ENCODE measurements at places on chromosomes 5 and 9.

- no peak for DNase-seq
Observed at GRCh38 chr9:93681269-93682154, 105.1 kb downstream of the PHF2 start.

DNA sequence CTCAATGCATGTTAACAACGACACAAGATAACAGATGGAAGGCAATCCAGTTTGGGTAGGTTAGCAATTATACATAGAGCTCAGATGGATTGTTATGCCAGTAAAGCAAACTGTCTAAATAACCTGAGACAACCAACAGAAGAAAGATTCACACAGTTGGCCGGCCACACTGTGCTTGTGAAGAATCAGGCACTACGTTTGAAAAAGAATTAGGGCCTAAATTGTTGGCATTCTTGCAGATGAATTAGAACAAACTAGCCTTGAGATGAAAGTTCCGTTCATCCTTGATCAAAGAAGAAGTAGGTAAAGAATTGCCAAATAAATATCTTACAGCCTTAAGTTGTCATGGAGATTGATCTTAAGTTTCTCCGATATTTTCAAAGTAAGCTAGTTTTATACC is 210.6 kb downstream of the CDH18 start:
- no peak for DNase-seq

DNA sequence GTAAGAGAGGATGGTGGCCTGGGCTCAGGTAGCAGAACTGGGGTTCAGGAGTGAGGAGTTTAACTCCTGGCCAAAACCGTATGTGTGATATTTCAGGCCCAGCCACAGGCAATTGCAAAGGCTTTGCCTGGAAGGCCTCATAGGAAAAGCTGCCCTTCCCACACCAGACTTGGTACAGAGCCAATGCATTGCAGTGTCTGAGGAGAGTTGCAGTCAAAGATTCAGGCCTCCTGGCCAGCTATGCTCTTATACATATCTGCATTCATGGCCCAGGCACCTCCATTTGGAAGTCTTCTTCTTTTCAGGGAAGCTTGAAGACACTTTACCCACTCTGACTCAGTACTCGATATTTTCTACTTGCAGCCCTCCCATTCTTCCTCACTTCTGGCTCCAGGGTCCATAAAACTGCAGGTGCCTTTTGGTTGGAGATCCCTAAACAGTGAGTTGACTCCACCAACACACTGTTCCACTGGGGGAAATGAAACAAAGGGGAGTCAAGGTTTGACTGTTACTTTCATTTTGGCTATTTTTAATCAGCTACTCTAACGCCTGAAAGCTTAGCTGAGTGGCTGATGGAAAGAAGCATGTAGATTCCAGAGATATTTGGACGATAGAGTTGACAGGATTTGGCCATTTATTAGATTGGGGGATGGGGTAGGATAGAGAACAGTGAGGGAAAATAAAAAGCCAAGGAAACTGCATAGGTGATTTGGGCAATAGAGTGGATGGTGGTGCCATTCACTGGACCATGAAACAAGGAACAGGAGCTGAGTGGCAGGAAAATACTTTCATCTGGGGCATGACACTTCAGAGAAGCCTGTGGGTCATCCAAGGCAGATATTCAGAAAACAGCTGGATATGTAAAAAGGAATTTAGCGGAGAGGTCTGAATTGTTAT is 30.6 kb upstream of the IL33 start:
- DNase-seq = no peak

GRCh38 chr9:121196389-121196788 is 5.3 kb downstream of the RAB14 start:
- DNase-seq = no peak

DNA sequence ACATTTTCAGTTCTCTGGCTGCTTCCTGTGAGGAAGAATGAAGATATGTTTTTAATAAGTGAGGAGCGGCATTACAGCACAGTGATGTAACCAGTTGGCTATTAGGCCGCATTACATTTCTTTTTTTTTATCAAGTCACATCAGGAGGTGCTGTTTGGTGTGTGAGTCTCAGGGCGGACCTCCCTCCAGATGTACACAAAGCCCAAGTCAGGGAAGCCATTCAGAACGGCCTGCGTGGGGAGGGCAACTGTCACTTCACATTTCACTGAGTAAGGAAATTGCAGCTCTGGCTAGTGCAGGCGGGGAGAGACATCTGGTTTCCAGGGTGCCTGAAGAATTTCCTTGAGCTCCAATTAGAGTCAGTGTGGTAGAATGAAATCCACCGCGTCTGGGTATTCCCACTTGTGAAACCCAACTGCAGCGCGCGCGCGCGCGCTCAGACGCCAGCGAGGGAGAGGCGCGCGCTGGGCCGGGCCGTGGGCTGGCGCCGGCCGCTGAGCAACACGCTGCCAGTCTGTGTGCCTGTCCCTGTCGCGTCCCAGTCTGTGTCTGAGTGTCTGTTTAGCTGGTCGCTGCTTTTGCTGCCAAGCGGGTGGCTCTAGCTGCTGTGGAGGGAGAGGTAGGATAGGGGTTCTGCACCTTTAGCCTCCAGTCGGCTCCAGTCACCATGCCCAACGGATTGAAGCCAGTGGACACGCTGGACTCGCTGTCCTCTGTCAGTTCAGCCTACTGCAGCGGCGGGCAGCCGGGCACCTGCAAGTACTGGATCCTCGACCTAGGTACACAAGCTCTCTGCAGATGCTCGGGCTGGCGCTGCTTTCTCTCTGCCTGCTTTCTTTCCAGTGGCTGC is 140.8 kb upstream of the OTULINL start:
- no peak for DNase-seq

GRCh38 chr5:32680183-32680582 is 30.9 kb upstream of the NPR3 start:
- no peak for DNase-seq

DNA sequence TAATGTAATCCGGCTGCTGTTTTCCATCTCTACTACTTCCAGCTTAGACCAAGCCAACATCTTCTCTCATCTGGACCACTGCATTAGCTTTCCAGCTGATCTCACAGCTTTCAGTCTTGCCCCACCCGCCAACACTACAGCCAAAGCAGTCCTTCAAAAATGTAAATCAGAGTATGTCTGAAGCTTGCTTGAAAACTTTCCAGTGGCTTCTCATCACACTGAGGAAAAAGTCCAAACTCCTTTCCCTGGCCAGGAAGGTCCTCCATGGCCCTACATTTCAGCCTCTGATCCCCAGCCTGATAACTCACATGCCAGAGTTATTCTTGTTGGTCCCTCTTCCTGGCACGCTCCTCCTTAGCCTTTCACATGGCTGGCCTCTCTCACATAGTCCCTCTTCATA is 38.5 kb downstream of the TTC1 start:
- no peak for DNase-seq

DNA sequence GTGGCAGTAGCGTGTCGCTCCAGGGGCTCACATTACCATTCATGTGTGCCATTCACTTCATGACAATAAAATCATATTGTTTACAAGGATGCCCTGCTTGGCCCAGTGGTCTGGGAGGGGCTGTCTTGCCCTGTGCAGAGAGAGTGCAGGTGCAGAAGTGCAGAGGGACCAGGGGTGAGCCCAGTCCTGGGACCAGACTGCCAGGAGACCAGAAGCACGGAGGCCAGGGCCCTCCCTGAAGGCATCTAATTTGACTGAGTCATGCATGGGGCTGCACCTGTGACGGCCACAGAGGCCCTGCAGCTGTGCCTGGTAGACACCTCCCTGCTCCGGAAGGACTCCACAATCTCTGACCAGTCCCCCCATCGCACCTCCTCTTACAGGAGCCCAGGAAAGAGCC is 164.4 kb upstream of the FOXD4L5 start:
- DNase-seq = no peak

GRCh38 chr5:171451421-171451820 is 32.0 kb downstream of the FGF18 start:
- DNase-seq = no peak

- DNase-seq = no peak
Observed at GRCh38 chr5:119393746-119394145, 37.9 kb downstream of the TNFAIP8 start.

DNA sequence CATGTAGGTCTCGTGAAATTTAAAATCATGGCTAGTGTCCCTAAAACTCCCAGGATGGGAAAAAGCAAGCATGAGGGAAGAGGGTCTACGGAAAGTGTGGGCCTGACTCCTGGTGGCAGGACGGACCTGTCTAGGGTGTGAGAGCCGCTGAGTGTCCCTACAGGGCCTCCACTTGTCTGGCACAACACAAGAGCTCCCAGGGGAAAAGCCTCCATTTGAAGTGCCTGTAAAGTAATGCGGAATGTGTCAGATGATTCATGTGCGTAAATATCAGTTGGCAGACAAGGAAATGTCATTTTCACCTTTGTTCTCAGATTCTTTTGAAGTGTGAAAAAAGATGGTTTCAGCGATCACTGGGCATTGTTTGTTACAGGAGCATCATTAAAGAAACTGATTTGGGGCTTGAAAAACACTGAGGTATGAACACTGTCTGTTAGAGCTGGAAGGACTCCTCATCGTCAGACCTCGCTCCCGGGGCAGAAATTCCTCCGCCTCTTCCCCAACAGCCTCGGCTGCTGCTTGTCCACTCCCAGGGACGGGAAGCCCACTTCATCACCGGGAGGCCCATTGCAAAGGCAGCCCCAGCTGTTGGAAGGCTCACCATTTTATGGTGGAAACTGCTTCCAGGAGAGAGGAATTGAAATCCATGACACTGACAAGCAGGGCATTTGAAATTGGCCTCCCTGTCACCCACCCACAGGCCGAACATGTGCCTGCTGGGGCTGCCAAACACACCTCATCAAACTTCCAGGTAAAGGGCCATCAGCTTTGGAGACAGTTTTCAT is 240.8 kb downstream of the FSTL4 start:
- DNase-seq = no peak

Data from DND-41 (cell line).